ENCODE measurements at places on chromosomes 3 and 15.
A peak's percentile ranks its signal among the peaks of the same experiment; 100 is the strongest.

DNA sequence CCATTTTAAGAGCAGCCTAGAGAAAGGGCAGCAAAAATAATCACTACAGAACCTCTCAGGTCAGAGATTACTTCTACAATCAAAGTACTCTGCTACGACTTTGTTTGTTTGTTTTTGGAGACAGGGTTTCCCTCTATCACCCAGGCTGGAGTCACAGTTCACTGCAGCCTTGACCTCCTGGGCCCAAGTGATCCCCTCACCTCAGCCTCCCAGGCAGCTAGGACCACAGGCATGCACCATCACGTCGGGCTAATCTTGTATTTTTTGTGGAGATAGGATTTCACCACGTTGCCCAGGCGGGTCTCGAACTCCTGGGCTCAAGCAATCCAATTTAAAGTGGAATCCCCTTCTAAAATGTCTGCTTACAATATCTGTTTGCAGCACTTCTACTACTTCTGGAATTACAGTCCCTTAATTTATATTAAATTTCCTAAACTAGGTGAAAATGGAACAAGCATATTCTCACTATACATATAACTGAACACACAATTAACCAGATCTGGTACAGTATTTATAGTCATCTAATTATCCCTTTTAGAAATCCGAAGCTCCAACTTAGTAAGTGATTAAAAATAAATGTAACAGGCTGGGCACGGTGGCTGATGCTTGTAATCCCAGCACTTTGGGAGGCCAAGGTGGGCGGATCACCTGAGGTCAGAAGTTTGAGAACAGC, 4.4 kb downstream of the UACA start:
- no peak for DNase-seq

GRCh38 chr15:100125401-100126191, 216.2 kb downstream of the ADAMTS17 start:
- DNase-seq: no peak

DNA sequence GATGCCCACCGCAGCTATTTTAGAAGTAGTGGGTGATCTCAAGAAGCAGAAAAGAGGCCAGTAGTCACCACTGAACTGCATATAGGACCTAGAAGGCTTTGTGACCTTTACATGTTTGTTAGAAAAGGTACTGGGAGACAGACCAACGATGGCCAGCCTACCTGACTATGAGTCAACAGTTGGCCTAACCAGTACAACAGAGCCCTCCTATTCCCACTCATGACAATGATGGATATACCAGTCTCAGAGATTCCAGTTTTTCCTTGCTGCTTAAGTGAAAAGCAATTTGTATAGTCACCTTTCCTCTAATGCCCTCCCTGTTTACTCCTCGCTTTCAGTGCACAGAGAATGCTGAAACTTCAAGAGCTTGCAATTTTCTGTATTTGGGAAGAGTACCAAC, 86.6 kb upstream of the PPIB start:
- DNase-seq: no peak

DNA sequence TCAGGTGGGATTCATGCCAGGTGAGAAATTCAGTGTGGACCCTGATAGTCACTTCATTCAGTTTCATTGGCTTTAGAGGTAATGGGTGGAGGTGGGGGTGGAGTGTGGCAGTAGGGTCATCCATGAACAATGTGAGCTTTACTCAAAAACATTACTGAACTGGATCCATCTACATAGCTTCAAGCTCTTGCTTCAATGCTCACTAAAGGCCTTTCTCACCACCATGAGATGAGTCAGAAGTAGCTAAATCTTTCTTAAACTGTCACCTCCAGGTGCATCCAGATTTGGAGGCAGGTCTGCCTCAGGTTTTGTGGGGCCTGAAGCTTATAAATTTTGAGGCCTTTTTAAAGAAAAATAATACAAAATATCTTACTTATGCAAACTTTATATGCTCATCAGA, 363.6 kb downstream of the CHST2 start:
- DNase-seq: no peak

DNA sequence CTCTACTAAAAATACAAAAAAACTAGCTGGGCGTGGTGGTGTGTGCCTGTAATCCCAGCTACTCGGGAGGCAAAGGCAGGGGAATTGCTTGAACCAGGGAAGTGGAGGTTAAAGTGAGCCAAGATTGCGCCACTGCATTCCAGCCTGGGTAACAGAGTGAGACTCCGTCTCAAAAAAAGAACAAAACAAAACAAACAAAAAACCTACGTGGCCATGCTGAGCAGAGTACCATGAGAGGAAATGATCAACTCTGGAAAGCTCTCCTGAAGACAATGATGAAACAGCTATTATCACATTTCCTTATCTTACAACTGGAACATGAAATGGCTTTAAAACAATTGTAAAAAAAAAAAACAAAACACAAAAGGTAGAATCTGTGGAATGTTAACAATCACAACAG, 75.2 kb downstream of the CHSY1 start:
- no peak for DNase-seq

DNA sequence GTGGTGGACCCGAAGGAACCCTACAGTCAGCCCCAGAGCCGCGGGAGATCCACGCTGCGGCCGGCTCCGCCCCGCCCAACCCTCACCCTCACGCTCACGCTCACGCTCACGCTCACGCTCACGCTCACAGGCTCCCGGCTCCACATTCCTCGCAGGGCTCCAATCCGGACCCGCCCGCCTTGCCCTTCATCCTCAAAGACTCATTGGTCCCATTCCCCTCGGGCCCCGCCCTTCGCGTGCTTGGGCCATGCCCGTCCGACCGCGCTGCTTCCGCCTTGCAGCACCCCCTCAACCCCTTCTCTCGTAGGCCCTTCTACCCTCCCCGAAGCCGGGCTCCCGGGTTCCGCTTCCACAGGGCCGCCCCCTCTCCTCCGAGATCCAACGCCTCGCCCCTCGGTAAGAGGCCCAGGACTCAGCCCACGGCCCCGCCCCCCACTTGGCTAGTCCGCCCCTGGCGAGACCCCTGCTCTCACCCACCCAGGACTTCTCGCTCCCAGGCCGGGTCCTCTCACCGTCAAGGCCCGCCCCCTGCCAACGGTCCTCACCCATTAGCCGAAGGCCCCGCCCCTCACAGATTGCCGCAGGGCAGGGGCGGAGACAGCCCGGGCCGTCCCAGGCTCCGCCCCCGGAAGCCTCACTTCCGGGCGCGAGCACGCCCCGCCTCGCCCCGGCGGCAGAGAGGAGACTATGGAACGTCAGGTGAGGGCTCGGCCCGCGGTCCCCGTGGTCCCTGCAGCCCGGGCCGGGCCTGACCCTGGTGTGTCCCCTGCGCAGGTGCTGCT, at the start of gene APEH:
Gene APEH (plus strand): TSS at position 637 of the 782 bp plus-strand sequence. CDS start 51 bp downstream, at position 688.
- peak; percentile 98 for DNase-seq

Measured in stimulated activated CD4-positive, alpha-beta T cell treated with anti-CD3 and anti-CD28 coated beads, Interleukin-2, amount 100 ng/mL, for 4 hours (primary cell).